Right renal pelvis (tissue), 4 donors: ENCODE measurements at places on chromosomes 12 and 14.

- DNase-seq = no peak
Observed at GRCh38 chr14:82987502-82988124, 1454.0 kb upstream of the SEL1L start.

DNA sequence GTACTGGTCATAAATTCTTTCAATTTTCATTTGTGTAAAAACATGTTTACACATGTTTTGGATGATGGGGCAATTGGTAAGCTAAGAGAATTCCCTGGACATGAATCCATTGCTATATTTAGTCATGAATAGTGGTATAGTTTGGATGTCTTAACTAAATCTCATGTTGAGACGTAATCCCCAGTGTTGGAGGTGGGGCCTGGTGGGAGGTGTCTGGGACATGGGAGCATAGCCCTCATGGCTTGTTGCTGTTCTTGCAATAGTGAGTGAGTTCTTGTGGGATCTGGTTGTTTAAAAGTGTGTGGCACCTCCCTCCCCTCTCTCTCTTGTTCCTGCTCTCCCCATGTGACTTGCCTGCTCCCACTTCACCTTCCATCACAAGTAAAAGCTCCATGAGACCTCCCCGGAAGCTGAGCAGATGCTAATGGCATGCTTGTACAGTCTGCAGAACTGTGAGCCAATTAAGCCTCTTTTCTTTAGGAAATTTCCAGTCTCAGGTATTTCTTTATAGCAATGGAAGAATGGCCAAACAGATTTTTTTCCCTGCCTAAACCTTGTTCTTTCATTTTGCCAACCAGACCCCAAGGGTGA lies 33.6 kb downstream of the CTSG start:
- DNase-seq = no peak

- DNase-seq = no peak
Observed at GRCh38 chr12:101127521-101128219, 82.4 kb downstream of the SLC5A8 start.

GRCh38 chr14:68268197-68268596 lies 448.6 kb downstream of the RAD51B start:
- DNase-seq = no peak

- DNase-seq = no peak
Observed at GRCh38 chr12:78888568-78888967, 24.0 kb downstream of the SYT1 start.

DNA sequence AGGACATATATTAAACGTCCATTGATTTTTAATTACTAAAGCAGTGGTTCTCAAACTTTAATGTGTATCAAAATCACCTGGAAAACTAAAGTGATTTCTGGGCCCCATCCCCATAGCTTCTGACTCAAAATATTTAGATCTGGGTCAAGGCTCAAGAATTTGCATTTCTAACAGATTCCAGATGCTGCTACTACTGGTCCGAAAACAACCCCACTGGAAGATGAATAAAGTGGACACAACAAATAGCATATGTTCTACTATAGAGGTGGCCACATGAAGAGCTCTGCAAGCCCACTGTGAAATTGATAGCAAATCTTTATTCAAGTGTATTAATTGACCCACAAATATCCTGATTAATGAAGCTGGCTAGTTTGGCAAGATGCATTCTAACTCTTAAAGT lies 69.4 kb downstream of the SPATA7 start:
- DNase-seq = no peak

GRCh38 chr12:119399301-119399700 lies 64.8 kb downstream of the CCDC60 start:
- DNase-seq = no peak

DNA sequence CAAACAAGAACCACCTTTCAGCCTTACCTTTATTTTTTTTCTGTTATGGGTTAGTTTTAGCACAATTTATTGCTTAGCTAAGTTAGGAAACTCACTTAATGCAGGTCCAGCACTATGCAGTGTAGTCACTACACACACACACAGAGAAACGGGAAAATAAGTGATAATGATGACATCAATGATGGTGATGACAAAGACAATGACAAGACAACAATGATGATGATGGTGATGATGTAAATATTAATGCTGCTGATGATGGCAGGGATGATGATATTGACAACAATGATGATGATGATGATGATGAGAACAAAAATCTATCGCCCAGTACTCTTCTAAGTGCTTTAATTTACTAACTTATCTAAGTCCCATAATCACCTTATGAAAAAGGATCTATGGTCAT lies 41.1 kb downstream of the WSCD2 start:
- no peak for DNase-seq

- no peak for DNase-seq
Observed at GRCh38 chr12:51779876-51780275, 68.6 kb downstream of the FIGNL2 start.

DNA sequence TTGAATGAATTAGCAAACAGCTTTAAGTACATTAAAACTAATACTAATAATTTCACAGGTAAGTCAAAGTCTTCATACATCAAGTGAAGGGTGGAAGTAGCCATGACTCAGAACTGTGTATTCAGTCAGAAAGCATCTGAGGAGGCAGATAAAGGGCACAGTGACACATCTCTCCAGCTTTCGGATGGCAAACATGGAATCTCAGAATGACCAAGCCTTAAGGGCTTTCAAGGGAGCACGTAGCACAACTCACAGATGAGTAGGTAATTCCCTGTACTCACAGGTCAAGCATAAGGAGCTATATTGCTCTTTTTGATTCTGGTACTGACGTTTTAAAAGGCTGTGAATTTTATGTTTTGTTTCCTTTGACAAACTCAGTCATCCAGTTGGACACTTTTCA lies 56.0 kb downstream of the MDGA2 start:
- DNase-seq = no peak

GRCh38 chr12:71447691-71448132 lies 8.1 kb downstream of the LGR5 start:
- no peak for DNase-seq

- peak; percentile 3 for DNase-seq
Observed at GRCh38 chr14:67111022-67111421, 78.2 kb upstream of the GARIN2 start.

DNA sequence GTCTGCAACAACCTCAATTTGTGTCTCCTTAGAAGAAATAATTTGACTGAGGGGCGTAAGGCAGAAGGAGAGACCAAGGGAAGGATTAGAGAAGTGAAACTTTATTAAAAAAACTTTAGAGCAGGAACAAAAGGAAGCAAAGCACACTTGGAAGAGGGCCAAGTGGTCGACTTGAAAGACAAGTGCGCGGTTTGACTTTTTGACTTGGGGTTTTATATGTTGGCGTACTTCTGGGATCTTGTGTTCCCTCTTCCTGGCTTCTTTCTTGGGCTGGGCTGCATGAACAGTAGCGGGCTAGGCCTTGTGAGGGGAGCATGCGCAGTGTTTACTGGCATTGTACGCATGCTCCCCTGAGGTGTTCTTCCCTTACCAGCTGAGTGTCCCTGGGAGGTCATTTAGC lies 369.3 kb upstream of the DCN start:
- no peak for DNase-seq

GRCh38 chr12:3325736-3326135 lies 165.3 kb upstream of the PRMT8 start:
- no peak for DNase-seq

DNA sequence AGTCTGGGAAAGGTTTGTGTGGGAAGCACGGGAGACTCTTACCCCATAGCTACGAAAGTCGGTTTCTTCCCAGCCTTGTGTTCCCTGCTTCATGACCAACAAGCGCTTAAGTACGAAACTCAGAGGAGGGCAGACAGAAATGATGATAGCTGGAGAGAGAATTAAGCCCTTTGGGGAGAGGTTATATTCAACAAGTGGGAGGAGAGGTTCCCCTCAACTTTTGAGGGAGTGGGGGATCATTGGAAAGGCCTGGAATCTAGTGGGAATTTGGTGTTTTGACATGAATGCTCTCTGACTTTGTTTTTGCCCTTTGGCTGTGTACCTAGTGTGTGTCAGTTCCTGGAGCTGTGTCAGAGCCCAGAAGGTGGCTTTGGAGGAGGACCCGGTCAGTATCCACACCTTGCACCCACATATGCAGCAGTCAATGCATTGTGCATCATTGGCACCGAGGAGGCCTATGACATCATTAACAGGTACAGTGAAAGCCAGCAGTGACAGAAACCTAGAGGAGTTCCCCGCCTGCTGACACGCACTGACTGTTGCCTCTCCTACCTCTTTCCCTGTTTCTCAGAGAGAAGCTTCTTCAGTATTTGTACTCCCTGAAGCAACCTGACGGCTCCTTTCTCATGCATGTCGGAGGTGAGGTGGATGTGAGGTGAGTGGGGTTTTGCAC lies 40.6 kb downstream of the FNTB start:
- DNase-seq = no peak

GRCh38 chr12:179131-179884 lies 34.6 kb downstream of the SLC6A12 start:
- DNase-seq = no peak

GRCh38 chr12:12527820-12528296 lies 34.8 kb downstream of the DUSP16 start:
- no peak for DNase-seq

DNA sequence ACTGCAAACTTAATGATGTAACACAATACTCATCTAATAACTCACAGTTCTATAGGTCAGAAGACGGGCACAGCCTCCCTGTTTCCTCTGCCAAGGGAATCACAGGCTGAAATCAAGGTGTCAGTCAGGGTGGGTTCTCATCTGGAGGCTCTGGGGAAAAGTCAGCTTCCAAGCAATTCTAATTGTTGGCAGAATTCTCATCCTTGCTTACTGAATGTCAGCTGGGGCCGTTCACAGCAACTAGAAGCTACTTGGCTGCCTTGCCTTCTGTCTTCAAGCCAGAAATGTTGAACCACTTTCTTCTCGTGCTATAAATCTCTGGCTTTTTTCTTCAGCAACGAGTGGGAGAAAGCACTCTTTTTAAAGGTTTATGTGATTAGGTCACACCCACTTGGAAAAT lies 80.1 kb upstream of the PDZRN4 start:
- peak; percentile 22 for DNase-seq

GRCh38 chr12:112116232-112117060 lies 7.9 kb upstream of the NAA25 start:
- DNase-seq = no peak

DNA sequence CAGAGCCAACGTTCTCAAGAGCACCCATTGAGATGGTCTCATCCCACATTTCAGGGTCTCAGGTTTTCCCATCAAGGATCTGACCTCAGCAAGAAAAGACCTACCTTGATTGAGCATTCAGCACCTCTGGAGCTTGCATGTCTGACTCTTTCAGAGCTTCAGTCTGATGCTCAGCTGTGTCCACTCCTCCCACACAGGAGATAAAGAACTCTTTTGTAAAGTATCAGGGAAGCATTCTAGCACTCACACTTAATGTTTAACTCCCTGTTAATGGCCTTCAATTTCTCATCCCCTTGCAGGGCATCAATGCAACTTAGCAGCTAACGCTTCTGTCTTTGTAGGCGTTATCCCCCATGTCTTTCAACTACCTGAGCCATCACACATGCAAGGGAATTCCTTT lies 124.1 kb downstream of the GALC start:
- no peak for DNase-seq

DNA sequence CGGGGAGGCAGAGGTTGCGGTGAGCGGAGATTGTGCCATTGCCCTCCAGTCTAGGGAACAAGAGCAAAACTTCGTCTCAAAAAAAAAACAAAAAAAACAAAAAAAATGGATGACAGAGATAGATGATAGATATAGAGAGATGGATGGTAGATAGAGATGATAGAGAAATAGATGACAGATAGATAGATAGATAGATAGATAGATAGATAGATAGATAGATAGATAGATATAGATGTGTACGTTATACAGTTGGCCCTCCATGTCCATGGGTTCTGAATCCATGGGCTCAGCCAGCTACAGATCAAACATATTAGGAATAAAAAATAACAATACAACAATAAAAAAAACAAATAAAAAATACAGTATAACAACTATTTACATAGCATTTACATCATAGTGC lies 12.8 kb upstream of the SLC25A3 start:
- no peak for DNase-seq

GRCh38 chr12:50110762-50111351 lies 1.2 kb upstream of the COX14 start:
- peak; percentile 73 for DNase-seq

DNA sequence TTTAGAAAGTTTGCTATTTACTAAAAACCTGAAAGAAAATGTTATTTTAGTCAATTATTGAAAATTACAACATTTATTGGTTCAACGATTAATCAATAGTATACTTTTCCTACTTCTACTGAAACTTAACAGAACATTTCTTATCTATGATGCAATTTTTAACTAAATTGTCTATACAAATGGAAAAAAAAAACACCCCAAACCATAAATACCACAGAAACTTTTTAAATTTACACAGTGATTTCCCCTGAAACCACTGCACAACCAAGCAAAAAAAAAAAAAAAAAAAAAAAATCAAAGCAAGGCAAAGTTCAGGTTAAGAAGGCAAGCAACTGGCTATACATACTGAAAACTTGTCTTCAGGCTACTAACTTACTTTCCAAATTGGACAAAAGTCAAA lies 71.9 kb upstream of the POC1B start:
- no peak for DNase-seq

DNA sequence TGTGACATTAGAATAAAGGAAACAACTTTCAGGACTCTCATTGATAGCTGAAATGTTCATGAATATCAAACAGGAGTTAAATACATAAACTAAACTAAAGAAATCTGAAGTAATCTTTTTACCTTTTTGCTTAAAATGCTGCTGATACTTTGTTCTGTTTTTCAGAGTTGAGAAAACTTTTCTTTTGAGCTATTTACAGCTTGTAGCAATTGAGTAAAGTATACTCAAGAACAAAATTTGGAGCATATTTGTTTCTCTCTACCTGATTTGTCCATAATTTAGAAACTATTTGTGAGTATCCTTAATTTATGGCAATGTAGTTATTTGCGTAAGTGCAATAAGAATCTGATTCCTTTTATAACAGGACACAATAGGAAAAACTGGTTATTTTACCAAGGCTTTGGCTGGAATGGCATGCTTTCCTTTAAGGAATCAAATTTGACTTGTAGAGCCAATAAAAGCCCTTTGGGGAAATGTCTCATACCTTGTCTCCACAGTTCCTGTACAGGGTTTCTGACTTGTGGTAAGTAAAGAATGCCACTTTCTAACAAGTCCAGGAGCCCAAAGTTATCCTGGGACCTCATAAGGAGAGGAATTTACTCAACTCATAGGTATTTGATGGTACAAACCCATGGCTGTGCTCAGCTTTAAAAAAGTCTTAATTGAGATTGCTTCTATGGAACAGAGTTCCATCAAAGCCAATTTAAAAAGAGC lies 195.7 kb downstream of the TMEM117 start:
- no peak for DNase-seq

DNA sequence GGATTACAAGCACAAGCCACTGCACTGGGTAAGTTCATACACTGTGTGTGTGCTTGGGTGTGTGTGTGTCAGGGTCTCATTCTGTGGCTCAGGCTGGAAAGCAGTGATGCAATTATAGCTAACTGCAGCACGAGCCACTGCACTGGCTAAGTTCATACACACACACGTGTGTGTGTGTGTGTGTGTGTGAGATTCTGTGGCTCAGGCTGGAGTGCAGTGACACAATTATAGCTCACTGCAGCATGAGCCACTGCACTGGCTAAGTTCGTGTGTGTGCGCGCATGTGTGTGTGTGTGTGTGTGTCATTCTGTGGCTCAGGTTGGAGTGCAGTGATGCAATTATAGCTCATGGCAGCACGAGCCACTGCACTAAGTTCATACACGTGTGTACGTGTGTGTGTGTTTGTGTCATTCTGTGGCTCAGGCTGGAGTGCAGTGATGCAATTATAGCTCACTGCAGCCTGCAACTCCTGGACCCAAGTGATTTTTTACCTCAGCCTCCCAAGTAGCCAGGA lies 85.4 kb downstream of the HECTD1 start:
- DNase-seq = no peak

- no peak for DNase-seq
Observed at GRCh38 chr14:29749829-29750228, 177.8 kb downstream of the PRKD1 start.

- DNase-seq = no peak
Observed at GRCh38 chr14:103657471-103657870, 28.5 kb downstream of the KLC1 start.
